ENCODE measurements at places on chromosomes 7 and 10.

DNA sequence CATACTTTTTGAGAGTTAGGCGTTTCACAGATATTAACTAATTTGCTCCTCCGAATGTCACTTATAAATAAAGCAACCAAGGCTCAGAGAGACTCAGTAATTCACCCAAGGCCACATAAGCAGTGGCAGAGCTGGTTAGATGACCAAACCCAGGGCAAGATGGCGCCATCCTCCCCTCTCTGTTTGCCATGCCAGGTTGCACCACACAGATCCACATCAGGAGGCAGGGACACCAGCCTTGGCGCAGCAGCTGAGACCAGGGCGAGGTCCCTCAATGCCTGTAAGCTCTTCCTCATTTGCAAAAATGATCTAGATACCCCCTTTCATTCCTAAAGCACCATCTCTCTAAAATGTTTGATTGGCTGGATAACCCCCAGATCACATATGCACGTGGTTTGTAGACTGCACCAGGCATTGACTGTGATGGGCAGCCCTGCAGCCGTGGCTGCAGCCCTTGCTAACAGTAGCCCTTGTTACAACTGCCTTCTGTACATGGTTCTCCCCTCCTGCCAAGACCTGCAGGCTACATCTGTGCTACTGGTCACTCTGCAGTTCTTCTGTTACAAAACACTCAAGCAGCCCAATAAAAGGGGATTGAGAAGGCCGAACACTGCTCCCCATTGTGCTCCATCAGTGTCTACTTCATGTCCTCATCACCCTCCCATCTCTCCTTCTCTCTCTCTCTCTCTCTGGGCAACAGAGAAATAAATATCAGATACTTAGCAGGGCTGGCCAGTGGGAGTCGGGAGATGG is 298.6 kb downstream of the PRPF18 start:
- no peak for DNase-seq

GRCh38 chr7:67618556-67619162 is 622.0 kb downstream of the TYW1 start:
- DNase-seq: no peak

- no peak for DNase-seq
These were observed 43.0 kb upstream of the CDK1 start for GRCh38 chr10:60735244-60735643.

- DNase-seq: no peak
These were observed 37.2 kb downstream of the SEMA3E start for GRCh38 chr7:83611776-83612175.

DNA sequence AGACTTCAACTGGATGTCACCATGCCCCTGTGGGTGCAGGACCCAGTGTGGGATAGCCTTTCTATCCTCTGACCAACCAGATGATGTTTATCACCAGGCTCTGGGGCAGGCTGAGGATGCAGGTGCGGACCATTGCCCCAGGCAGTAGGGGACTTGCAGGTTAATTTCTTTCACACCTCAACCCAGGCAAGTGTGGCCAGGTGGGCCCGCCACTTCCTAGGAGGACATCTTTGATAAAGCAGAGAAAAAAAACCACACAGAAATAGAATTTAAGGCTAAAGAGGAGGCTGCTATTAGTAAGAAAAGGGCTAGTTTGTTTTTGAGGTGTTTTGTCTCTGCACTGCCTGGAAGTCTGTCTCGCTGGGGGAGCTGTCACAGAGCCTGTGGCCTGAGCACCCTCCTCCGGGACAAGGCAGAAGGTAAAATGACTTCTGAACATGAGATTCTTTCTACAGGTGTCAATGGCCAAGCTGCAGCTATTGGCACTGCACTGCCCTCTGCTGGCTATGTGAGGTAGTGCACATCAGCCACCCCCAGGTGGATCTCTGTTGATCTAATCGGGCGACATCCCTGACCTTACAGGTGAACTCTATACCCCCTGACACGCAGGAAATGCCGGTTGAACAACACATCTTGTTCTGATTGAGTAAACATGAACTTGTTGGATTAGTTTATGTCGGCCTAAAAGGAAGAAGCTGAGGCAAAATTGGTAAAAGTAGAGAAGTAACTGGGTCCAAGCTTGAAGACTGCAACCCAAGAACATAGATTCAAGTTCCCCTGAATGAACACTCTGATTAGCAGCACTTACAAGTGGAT is 21.0 kb downstream of the UPP1 start:
- DNase-seq: peak; percentile 92

All from Karpas-422 (cell line).